ENCODE measurements at places on chromosomes 4 and X. TPM values are rescaled to one million over a fixed set of nuclear protein-coding genes. Genes with fewer than 3 reads are reported as not detected.
A peak's percentile ranks its signal among the peaks of the same experiment; 100 is the strongest.

DNA sequence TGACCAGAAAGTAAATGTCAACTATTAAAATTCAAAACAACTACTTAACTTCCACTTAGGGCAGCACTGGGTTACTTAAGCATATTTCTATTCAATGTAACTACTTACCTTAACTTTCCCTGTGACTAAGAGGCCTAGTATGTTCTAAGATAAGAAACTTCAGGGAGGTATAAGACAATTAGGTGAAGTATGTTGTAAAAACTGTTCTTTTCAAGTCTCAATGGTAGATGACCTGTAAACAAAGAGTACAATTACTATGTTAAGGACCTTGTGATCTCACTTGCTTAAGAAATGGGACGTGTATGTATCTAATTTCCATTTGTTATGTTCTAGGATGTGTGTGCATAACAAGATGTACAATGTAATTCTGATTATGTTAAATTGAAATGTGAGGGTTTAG lies 960.5 kb downstream of the CCSER1 start:
- DNase-seq, result no peak

- no peak for DNase-seq
Observed at GRCh38 chrX:70168238-70169188, 8.8 kb upstream of the DGAT2L6 start.

- no peak for DNase-seq
Observed at GRCh38 chrX:69386681-69387080, 117.4 kb upstream of the NALF2 start.

SPACA5 gene
- not detected for total RNA-seq

CABS1 gene
- total RNA-seq, result not detected

GRCh38 chrX:119459181-119459580 lies 9.1 kb upstream of the SLC25A5 start:
- DNase-seq, result no peak

- DNase-seq, result no peak
Observed at GRCh38 chrX:17552044-17552650, 177.1 kb downstream of the NHS start.

DNA sequence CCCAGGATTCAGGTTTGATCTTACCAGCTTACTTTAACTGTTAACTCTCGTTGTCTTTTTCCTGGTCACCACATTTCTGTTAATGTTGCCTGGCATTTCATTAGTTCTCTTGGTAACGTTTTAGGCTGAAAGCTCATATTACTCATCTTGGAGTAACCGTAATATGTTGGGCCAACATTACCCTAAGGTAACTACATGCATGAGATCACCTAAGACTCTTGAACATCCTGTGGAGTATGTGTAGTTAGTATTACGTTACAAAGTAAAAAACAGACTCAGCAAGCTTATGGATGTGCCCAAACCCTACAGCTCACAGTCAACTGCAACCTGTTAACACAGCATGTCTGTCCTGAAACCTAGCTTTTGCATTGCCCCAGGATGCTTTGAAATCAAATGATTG lies 203.3 kb upstream of the HS3ST1 start:
- DNase-seq, result no peak

SLC39A8 gene
- total RNA-seq, result 5.1 TPM

DNA sequence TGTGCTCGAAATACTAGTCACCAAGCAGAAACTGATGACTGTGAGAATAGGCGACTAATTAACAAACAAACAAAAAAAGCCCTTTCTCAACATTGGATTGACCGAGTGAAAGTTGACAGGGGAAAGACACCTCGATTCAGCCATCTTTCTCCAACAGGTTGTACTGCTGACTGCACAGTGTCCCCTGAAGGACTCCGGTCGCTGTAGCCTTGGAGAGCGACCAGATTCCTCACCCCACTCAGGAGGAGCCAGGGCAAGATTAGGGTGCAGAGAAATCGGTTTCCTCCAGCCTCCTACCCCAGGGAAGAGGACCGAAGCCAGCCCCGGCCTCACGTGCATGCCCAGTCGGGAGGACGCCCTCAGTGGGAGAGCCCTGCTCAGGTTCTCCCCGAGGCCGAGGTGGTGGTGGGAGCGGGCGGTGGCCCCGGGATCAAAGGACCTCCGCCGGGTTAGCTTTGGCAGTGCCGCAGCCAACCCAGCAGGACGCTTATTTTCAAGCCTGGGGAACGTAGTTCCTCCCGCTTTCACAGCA lies 1.1 kb upstream of the RAP1GDS1 start:
- DNase-seq, result peak; percentile 2

GRCh38 chrX:68375803-68376202 lies 57.5 kb downstream of the OPHN1 start:
- DNase-seq, result no peak

LANCL3 gene
- total RNA-seq, result 0.99 TPM

DNA sequence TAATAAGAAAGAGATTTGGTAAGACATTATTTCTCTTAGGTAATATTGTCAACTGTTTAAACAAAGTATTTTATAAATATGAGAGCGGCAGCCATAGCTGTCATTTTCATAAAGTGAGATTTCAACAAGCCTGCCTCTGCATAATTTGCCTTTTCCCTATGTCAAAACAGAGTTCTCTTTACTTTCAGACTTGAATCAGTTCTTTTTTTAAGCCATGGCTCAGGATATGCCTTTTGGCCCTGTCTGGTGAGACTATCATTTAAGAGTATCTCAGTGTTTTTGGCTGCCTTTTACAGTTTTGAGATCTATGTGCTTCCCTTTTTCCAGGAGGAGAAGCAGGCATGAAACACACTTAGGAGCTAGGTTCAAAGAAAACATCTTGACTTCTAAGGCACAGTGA lies 7.5 kb upstream of the GUCY1A1 start:
- DNase-seq, result no peak

TRPC3 gene
- 0.78 TPM for total RNA-seq

SUPT20HL1 gene
- not detected for total RNA-seq

- no peak for DNase-seq
Observed at GRCh38 chrX:150486011-150486410, 82.4 kb upstream of the MTM1 start.

DNA sequence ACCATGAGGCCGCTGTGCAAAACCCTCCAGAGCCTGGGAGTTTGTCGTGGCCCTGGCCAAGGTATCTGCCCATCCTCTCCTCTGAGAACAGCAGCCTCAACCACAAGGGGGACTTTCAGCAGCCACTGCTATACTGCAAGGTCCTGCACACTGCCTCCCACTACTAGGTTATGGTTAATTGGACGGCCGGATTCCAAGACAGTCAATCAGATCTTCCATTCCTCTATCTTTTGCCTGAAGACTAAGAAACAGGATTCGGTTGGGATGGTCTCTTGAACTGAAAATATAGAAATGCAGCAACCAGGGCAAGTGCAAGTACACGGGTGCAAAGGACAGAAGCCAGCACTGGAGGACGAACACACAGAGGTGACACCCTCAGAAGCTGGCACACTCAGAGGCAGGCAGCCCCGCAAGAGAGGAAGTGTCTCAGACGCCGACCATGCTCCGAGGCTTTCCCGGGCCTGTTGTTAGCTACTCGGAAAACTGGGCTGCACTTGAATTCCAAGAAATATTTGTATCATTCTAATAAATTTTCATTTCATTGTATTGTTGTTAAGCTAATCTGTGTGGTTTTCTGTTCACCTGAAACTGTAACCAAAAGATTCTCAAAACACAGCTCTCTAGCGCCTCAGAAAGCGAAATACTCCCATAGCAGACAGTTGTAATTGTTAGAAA lies 63.3 kb downstream of the AFAP1 start:
- DNase-seq, result no peak

EIF1AX gene
- 45.4 TPM for total RNA-seq

DNA sequence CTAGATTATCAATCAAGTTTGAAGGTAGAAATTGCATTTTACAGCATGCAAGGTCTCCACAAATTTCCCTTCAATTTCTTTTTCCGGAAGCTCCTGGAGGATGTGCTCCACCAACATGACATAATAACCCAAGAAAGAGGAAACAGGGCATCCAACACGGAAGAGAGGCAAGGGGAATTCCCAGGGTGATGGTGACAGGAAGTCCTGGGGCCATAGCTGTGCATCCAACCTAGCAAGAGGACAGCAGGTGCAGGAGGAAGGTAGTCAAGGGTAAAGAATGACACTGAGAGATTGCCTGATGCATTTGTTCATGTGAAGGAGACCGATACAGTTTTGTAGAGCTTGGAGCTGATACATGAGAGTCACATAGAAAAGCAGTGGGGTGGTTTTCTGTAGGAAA lies 115.7 kb upstream of the LSM6 start:
- no peak for DNase-seq

- DNase-seq, result no peak
Observed at GRCh38 chr4:177803151-177803550, 360.9 kb upstream of the AGA start.

- no peak for DNase-seq
Observed at GRCh38 chr4:38002451-38003071, 42.4 kb downstream of the PTTG2 start.

BDH2 gene
- 63.0 TPM for total RNA-seq

DNA sequence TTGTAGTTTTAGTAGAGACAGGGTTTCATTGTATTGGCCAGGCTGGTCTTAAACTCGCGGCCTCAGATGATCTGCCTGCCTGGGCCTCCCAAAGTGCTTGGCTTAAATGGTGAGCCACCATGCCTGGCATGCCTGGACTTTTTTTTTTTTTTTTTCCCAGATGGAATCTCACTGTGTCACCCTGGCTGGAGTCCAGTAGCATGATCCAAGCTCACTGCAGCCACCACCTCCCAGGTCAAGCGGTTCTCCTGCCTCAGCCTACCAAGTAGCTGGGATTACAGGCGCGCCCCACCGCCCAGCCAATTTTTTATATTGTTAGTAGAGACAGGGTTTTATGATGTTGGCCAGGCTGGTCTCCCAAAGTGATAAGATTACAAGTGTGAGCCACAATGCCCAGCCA lies 8.4 kb downstream of the UBE2K start:
- peak; percentile 48 for DNase-seq

SERPINA7 gene
- total RNA-seq, result not detected

P2RY4 gene
- 1.4 TPM for total RNA-seq

DNA sequence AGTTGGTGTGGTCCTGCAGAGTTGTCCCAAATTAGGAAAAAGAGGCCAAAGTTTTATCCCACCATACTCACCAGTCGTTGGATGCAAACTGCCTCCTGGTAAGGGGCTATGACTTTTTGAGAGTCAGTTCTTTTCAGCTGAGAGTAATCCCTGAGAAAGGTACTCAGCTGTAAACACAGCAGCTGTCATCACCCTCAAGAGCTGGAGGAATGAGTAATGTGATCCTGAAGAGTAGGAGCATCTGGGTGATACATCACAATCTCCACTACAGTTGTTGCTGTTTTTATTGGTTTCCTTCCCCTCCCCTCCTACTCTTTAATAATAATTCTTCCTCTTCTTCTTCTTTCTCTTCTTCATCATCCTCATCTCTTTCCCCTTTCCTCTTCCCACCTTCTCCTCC lies 5.7 kb downstream of the MAGEE1 start:
- DNase-seq, result no peak

GRCh38 chr4:2534904-2535375 lies 1.5 kb upstream of the FAM193A start:
- no peak for DNase-seq

DNA sequence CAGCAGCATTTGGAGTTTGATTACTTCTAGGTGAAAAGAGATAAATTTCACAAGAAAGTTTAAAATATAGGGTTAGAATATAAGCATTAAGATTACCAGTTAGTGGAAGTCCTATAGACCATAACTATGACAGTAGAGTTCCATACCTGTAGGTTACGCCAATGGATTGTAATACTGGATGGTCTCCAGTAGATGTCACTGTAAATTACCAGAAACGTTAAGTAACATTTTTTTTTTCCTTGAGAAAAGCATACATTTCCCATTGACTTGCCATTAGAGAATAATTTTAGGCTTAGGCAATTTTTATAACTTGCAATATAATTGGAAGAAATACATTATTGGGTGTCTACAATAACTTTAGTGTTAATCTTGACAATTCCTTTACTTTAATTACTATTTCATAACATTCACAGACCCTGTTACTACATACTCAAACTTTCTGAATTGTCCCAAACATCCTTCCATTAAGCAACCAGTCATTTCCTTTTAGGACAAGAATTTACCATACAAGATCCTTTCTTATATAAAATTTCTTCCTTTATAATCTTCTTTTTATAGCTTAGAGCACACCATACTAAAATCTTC lies 304.1 kb upstream of the TECRL start:
- no peak for DNase-seq

DNA sequence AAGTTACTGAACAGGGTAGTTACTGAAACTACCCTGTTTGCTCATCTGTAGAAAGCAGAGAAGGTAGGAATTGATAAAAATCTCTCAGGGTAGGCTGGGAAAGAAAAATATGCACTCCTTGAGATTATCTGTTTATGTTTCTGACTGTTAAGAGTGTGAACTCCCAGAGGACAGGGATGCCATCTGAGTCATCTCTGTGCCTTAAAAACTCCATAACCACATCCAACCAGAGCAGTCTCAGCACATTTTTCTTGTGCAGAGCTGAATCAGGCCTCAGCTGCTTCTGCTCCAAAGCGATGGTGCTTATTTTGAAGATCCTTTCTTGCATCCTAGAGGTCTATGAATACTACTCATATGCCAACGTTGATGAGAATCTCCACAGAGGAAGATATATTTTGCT lies 9.9 kb downstream of the CENPVL3 start:
- DNase-seq, result no peak
